GM23338 (cell line): ENCODE measurements at places on chromosomes 5 and 9. TPM values are rescaled to one million over a fixed set of nuclear protein-coding genes. Genes with fewer than 3 reads are reported as not detected.

Gene NUTM2G
- 0.54 and 1.6 TPM in 2 replicates for total RNA-seq

DNA sequence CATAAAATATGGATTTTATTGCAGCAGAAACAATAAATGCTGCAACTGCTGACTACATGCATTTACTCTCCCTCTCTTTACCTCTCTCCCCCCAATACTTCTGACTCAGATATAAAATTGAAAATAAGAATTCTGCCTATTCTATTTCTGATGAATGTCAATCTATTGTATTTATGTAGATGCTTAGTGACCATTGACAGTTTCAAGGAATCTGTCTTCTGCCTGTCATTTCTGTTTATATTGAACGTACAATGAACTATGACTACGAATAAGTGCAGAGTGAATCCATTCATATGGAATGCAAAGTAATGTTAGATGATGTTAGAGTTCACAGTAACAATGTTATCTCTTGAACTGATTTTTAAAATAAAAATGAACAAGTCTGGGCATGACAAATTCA, 898 bp downstream of the CDH10 start:
- DNase-seq: no peak

DNA sequence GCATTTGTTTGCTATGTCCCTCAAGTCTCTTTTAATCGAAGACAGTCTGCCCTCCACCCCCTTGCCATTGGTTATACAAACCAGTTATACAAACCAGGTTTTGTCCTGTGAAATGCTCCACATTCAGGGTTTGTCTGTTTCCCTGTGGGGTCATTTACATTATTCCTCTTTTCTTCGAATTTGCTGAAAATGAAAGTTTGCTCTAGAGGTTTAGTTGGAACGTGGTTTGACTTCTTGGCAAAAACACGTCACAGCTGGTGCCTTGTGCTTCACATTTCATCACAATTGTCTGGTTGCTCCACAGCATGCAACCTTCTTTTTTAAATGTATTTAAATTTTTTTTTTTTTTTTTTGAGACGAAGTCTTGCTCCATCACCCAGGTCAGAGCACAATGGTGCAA, 4.2 kb upstream of the HAVCR2 start:
- DNase-seq: no peak

- DNase-seq: no peak
Observed at GRCh38 chr9:36802201-36802920, 229.7 kb downstream of the MELK start.

- DNase-seq: no peak
Observed at GRCh38 chr9:131674425-131675421, 65.2 kb downstream of the RAPGEF1 start.

GRCh38 chr5:95817430-95817829, 5.1 kb downstream of the GLRX start:
- DNase-seq: peak; percentile 52

- no peak for DNase-seq
Observed at GRCh38 chr9:107644733-107645463, 155.3 kb upstream of the KLF4 start.

- peak; percentile 89 for DNase-seq
Observed at GRCh38 chr5:114360816-114361723, 800 bp upstream of the KCNN2 start.

GRCh38 chr9:79565245-79565644, 6.5 kb upstream of the TLE4 start:
- no peak for DNase-seq

GRCh38 chr9:101388507-101388993, 3.7 kb upstream of the BAAT start:
- peak; percentile 59 for DNase-seq

DNA sequence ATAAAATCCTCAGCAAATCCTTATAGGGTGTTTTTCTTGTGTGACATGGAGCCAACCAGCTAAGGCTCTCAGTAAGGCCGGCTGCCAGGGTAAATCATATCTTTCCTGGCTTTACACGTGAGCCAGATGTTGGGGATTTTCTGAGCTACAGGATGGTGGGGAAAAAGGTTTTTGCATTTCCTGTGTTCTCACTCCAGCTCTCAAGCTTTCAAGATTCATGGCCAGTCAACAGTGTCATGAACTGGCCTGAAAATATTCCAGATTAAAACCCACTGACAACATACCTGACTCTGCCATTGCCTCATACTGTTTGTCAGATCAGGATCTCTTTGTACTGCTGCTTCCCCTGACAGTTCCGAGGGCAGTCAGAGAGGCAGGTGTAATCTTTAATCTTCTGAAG, 306.9 kb downstream of the GLIS3 start:
- no peak for DNase-seq

DNA sequence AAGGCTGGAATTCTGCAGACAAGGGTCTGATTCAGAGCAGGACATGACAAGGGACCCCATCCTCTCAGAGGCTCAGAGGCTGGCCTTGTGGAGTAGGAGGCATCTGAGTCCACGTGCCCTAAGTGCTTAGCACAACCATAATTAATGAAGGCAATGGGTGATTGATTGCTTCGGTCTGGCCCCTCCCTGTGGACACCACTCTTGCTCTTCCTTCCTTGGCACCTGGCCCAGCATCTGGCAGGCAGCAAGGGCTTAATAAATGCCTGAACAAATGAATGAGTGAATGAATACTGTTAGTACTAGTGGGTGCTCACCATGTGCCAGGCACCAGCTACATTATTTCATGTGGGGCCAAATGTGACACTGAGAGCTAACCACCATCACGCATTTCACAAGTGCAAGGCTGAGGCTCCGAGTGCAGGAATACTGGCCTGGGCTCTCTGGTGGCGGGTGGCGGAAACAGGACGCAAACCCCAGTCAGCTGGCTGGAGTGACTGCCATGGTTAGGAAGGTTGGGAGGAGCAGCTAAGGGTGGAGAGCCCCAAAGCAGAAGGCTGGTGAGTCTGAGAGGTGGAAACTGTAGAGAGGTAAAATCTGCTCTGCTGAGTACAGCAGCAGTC, 53.6 kb downstream of the ASS1 start:
- DNase-seq: no peak

DNA sequence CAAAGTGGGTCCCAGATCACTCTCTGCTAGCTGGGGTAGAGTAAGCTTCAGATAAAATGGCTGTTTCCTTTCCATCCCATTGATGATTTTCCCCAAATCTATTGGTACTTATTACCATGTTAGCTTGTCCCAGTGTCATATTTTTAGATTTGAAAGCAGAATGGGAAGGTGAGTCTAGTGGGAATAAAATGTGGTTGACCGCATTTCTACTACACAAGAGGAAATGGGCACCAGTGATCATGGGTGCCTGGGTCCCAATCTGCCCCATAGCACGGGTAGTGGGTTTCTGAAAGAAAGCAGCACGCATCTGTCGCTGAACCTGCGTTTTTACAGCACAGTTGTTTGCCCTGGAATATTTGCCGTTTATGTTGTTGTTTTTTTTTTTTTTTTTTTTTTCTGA, 20.1 kb downstream of the DAPK1 start:
- no peak for DNase-seq
